Cerebellum (tissue), 4 donors: ENCODE measurements at places on chromosomes 4 and X. TPM values are rescaled to one million over a fixed set of nuclear protein-coding genes. Genes with fewer than 3 reads are reported as not detected.
A peak's percentile ranks its signal among the peaks of the same experiment; 100 is the strongest.

GRCh38 chr4:44671636-44672035 lies 6.6 kb upstream of the GUF1 start:
- peak; percentile 52 for DNase-seq

DNA sequence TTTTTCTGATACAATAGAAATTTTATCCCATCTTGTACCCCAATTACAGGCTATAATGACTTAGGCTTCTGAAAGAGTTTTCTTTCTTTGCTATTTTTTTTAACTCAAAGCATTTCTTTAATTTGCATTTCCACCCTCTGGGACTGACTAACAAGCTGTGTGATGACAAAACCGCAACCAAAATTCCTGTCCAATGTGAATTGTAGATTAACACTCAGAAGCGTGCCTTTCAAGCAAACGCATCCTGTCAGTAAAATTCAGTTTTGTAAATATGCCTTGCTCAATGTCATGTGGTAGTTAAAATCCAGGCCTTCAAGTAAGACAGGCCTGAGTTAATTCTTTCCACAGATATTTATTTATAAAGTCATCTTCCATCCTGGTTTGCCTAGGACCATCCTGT lies 50.3 kb downstream of the STK32B start:
- no peak for DNase-seq

GRCh38 chrX:130728208-130728607 lies 174.8 kb downstream of the ENOX2 start:
- DNase-seq = no peak

DNA sequence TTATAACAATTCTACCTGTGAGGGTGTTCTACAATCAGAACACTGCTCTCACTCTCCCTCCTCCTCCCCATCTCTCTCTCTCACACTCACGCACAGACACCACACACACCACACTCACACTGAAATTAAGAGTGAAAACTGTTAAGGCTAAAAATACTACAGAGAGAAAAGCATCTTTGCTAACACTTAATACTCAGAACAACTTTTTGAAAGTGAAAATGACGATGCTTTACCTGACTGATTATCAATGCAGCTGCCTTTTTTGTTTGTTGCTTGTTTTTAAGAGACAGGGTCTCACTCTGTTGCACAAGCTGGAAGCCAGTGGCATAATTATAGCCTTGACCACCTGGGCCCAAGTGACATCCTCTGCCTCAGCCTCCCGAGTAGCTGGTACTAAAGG lies 222.4 kb downstream of the APBB2 start:
- no peak for DNase-seq

GRCh38 chrX:133923113-133923512 lies 62.3 kb downstream of the GPC3 start:
- DNase-seq = no peak

GRCh38 chrX:53479301-53479700 lies 45.1 kb upstream of the HSD17B10 start:
- DNase-seq = no peak

- DNase-seq = no peak
Observed at GRCh38 chr4:98716796-98717195, 58.4 kb upstream of the TSPAN5 start.

GRCh38 chr4:128600410-128600809 lies 209.1 kb upstream of the JADE1 start:
- no peak for DNase-seq

DNA sequence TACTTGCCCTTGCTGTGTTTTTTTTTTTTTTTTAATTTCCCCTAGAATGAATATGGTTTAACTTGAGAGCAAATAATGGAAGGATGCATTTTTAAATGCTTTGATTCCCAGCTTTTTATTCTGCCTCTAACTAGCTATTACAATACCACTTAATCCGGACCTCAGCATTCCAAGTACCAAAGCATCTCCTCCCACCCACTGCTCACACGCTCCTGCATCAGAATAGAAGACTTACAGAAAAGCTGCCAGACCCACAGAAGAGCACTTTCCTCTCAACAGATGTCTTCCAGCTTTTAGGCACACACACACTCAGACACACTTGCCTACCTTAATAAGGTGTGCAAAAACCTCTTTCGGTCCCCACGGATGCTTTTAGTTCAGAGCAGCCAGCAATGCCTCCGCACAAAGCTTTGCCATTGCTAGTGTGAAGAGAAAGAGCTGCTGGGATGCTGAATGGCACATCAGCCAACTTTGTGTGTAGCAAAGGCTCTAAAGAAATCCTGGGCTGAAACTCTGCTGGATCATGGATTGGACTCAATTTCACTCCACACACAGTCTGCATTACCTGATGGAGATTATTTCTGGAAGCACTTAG lies 1056.2 kb downstream of the DMD start:
- peak; percentile 50 for DNase-seq

DNA sequence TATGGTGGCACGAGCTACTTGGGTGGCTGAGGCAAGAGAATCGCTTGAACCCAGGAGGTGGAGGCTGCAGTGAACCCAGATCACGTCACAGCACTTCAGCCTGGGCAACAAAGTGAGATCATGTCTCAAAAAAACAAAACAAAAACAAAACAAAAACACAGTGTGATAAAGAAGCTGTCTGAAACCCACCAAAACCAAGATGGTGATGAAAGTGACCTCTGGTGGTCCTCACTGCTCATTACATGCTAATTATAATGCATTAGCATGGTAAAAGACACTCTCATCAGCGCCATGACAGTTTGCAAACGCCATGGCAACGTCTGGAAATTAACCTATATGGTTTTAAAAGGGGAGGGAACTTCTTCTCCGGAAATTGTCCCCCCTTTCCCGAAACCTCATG lies 29.4 kb upstream of the OPHN1 start:
- no peak for DNase-seq

DNA sequence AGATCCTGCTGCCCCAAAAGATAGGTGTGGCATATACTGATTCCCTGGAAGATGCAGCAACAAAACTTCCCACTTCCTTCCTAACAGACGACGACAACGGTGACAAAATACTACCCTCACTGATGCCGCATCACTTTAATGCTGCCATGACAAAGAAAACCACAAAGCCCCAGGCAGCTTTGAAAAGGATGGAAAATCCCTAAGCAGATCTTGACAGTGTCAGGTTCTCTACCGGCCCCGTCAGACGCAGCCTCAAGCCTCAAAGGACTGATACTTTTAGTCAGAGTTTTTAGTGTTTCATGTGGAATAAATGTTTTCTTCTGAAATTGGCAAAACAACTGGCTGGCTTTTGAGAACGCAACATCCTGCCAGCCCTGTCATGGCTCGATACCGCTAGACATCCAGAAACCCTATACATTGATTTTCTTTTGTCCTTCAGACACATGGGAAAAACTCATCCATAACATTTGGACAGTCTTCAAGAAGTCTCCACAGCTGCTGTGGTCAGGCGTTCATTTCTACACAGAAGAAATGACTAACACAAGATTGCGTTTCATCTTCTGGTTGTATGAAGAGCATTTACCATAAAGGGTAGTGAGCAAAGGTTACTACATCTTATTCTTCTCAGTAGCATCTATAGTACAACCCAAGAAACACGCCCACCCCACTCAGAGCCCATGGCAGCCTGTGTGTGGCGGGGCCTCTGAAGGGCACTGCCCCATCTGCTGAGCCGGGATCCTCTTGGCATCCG lies 60.1 kb downstream of the GATB start:
- no peak for DNase-seq

DNA sequence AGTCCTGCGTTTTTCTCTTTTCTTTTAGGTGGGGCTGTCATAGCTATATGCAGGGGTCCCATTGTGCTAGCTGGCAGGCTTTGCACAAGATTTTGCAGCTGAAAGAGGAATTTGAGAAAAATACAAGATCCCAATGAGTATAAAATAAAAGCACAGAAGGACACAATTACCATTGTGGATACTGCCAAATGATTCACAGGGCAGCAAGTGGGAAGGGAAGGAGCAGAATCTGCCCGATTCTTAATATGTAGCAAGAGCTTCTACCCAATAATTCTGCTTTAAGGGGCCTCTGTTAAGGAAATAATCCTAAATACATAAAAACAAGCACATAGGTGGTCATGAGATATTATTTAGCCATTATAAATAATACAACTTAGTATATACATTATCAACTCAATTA lies 25.9 kb upstream of the ING2 start:
- no peak for DNase-seq

DNA sequence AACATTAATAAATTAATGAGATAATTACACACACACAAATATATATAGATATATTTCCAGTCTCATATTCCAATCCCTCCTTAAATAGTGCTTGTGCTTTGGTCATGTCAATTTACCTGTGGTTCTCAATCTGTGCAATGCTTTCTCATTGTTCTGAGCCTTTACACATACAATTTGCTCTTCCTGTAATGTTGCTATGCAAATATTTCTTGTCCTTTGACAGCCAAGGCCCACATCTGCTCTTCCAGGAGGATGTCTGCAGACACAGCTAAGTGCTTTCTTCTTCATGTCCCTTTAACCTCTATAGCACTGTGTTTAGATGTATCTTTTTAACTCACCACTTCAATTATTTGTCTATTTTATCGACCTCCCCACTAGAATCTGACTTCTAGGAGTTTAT lies 67.3 kb upstream of the RAPGEF2 start:
- no peak for DNase-seq

GRCh38 chr4:3699678-3700077 lies 66.5 kb upstream of the ADRA2C start:
- no peak for DNase-seq

DNA sequence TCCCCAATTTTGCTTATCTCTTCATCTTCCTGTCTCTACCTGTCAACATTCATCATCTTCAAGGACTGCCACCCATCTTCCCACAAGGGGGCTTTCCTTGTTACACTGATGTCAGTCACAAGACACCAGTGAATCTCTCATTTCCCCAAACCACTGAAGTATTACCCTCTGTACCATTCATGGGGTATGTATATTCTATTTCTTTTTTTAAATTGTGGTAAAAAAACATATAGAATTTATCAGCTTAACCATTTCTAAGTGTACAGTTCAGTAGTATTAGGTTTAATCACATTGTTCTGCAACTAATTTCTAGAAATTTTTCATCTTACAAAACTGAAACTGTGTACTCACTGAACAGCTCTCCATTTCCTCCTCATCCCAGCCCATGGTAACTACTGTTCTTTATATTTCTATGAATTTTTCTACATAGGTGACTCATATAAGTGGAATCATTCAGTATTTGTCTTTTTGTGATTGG lies 98.6 kb downstream of the LARP7 start:
- DNase-seq = no peak

DNA sequence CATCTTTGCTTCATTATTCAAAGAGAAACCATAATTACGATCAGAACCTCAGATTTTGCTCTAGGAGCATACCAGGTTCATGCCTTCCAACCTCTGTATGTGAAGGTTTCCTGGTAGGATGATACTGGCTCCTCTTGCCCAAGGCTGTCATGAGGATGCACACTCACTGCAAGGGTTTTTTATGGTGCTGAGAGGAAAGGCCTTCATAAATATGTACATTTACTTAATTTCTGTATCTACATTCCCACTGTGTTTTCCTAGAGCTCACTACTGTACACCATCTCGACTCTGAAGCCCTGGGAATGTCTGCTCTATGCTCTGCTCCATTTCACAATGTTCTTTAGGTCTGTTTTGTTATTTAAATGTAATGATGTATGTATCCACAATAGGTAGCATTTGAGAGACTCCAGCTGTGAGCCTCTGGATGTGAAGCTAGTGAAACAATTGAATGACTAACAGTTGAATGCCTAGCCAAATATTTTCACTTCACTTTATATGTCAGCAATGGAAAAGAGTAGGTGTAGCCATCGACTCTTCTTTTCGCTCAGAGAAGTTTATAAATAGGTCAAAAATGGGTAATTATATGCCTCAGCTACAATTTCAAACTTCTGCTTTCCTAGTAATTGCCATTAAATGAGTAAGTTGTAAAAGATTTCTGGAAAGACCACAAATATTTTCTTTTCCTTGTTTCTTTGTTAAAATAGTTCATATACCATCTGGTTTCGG lies 228.0 kb downstream of the PALLD start:
- DNase-seq = no peak

DNA sequence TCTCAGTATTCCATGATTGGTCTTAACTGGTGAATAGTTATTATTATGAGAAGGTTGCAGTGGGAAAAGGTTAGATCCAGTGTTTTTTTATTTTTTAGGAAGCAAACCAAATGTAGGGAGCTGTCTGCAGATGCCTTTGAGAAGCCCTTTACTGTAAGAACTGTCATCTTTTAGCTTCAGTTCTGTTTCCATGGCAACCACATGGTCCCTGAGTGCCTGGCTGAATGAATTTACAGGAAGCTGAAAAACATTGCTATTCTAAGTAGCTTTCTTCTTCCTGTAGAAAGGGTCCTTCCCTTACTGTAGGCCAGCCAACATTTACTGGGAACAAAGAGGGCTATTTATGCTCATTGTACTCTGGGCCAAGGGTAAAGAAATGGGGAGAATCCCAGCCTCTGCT lies 103.3 kb downstream of the DCLK2 start:
- DNase-seq = peak; percentile 39

DNA sequence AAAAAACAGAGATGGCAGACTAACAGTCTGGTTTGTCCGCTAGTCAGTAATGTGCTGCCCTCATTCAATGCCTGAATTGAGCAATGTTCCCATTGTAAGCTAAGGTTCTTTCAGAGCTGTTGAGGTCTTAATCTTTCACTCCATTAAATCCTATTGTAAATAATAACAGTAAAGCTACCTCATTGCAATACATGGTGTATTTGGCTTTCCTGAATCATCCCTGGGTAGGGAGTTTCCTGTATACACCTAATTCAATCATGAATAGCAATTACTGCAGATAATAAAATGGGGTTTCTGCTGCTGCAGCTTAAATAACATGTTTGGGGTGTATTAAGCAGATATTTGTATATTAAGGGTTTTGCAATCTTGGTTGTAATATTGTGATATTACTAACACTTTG lies 1100.2 kb upstream of the INTU start:
- DNase-seq = no peak

- no peak for DNase-seq
Observed at GRCh38 chr4:45241976-45242375, 515.6 kb upstream of the GNPDA2 start.

GRCh38 chr4:10050261-10050661 lies 29.0 kb upstream of the SLC2A9 start:
- DNase-seq = no peak

GRCh38 chr4:83830138-83830888 lies 294.4 kb downstream of the GPAT3 start:
- no peak for DNase-seq

GRCh38 chr4:182155806-182156205 lies 87.4 kb upstream of the TENM3 start:
- no peak for DNase-seq

The KLF3 gene
- total RNA-seq = 24.8 TPM

The BMX gene
- total RNA-seq = 0.09 TPM

The IL3RA gene
- total RNA-seq = 2.4 TPM

The MSX1 gene
- total RNA-seq = 6.7 TPM

The SPANXD gene
- not detected for total RNA-seq

The GRIA2 gene
- 492 TPM for total RNA-seq

The TEC gene
- 0.73 TPM for total RNA-seq

The LRPAP1 gene
- total RNA-seq = 23.5 TPM

The FAM114A1 gene
- 12.0 TPM for total RNA-seq

The TSPAN5 gene
- 44.8 TPM for total RNA-seq

The LARP1B gene
- total RNA-seq = 44.5 TPM

The AMMECR1 gene
- total RNA-seq = 5.7 TPM

The TRO gene
- 78.4 TPM for total RNA-seq

The CXCL13 gene
- not detected for total RNA-seq

The TMEM156 gene
- total RNA-seq = 0.09 TPM

The PLK4 gene
- 20.9 TPM for total RNA-seq

The DAPP1 gene
- total RNA-seq = 0.73 TPM

The FATE1 gene
- total RNA-seq = not detected

The KDR gene
- 17.7 TPM for total RNA-seq
